ENCODE measurements at places on chromosomes 2 and 18.

DNA sequence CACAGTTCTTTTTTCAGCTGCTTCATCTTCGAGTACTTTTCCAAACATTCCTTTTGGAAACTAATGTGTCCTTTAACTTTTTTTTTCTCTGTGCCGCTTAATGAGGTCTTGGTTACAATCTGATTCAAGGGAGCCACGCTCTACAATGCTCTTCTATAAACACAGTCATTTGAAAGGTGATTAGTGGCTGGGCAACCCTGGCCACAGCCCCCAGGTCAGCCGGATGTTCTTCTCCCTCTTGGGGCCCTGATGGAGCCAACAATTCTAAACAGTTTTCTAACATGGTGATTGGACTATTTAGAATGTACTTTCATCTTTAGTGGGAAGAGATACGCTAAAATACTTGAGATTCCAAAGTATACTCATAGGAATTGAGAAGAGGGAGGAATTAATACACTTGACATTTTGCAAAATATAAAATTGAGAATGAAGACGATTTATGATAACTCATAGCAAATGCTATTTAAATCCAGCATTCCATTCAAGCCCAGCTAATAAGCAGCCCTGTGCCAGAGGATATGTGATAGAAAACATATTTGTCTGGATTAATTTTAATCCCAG is 83.7 kb upstream of the MBOAT2 start:
- no peak for DNase-seq

- no peak for DNase-seq
Observed at GRCh38 chr18:46040033-46040746, 31.9 kb downstream of the PSTPIP2 start.

DNA sequence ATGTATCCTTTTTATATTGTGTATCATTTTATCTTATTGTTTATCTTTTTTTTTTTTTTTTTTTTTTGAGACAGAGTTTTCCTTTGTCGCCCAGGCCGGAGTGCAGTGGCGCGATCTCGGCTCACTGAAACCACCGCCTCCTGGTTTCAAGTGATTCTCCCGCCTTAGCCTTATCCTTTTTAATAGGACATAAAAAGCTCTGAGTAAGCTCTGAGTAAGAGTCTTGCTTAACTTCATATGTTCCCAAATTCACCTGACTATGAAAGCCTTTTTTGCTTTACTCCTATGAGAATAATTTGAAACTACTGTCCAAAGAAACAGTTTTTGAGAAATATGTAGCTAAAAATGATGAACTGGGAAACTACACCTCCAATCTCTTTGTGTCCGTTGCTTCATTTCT is 525.5 kb downstream of the IRS1 start:
- no peak for DNase-seq

DNA sequence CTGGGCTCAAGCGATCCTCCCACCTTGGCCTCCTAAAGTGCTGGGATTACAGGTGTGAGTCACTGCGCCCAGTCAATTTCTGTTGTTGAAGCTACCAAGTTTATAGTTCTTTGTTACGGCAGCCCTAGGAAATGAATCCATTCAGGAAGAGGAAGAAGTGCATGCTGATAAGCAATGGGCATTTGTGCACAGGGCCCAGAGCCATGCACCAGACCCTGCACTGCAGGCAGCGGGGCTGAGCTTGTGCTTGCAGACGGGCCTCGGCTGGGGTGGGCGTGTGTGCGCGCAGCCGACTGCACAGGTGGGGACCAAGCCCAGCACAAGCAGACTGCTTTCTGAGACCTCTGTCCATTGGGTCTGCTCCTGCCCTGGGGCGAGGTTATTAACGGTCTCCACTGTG is 144.6 kb downstream of the CABLES1 start:
- no peak for DNase-seq

- DNase-seq: no peak
Observed at GRCh38 chr2:61853086-61853846, 594 bp downstream of the FAM161A start.

- peak; percentile 58 for DNase-seq
Observed at GRCh38 chr2:130823886-130824491, 12.7 kb upstream of the ARHGEF4 start.

GRCh38 chr2:171394164-171394740 is 39.5 kb downstream of the METTL8 start:
- DNase-seq: no peak

DNA sequence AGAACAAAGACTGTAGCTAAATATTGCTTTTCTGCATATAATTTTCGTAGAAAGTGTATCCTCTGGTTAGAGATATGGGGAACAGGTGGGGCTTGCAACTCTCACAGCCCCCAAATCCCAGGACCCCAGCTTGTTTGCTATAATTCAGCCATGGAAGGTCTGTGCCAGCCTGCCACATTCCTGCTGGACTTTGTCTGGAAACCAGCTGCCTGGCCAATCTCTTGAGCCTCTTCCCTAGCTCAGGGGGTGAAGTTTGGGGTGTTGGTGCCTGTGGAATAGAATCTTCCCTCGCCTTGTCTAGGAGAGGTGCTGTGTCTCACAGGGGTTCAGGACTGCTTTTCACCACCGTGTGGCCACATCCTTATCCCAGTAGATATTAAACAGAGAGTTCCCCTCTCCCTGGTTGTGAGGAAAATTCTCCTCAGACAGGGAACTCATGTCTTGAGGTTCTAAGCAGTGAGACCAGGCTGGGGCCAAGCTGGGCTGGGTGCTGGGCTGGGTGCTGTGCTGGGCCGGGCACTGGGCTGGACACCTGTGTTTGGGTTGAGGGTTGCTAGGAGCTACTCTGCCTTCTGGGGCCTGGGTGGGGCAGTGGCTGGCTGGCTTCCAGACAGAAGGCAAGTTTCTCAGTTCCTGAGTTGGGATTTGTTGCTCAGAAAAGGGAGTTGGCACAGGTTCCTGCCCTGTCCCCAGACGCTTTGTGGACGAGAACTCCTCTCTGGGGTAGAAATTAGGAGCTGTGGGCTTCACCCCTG is 12.3 kb downstream of the TOGARAM2 start:
- no peak for DNase-seq

- no peak for DNase-seq
Observed at GRCh38 chr2:85435981-85436835, 17.7 kb downstream of the SH2D6 start.

DNA sequence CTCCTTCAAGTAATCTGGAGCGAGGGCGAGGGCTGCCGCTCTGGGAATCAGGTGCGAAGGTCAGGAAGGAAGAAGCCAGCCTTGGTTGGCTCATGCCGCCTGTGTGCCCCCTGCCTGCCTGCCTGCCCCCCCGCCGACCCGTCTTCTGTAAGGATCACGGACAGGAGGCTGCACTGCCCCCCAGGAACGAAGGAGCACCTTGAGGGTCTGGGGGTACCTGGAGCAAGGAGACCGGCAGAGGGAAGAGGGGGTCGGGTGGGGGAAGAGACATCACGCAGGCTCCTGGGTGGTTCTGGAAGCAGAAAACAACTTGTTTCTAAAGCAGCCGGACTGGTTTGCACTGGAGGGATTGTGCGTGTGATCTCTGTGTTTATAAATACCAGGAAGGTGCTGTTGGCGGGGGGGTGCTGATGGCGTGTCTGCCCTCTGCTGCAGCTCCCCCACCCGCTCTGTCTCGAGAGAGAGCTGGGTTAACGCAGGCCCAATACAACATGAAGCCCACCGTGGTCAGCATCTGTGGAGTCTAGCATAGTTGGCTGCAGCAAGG is 1.7 kb downstream of the FOSL2 start:
- peak; percentile 40 for DNase-seq

- no peak for DNase-seq
Observed at GRCh38 chr2:73111073-73112025, 1.4 kb downstream of the RAB11FIP5 start.

- DNase-seq: no peak
Observed at GRCh38 chr2:38099099-38100028, 23.4 kb upstream of the CYP1B1 start.

DNA sequence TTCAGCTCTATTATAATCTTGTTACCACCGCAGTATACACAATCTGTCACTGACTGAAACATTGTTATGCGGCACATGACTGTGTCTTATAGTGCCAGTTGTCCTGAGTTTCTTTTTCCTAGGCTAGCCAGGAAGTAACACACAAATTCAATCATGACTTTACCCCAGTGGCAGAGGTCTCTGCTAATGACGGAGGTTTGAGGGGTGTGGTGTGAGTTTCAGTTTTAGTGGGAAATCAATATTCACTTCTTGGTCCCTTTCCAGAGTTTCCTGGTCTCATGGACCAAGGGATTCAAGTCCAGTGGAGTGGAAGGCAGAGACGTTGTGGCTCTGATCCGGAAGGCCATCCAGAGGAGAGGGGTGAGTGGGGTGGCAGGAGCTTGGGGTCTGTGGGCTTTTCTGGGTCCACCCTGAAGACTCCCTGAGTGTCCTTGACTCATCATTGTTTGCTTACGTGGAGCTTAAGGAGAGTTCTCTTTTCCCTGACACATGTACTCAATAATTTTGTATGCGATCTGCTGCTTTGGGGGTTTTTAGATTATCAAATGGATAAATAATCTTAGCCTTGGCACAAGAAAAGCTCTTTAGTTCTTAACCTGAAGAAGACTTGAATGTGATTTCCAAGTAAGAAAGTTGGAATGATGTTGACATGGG is 39.2 kb downstream of the HK2 start:
- no peak for DNase-seq

DNA sequence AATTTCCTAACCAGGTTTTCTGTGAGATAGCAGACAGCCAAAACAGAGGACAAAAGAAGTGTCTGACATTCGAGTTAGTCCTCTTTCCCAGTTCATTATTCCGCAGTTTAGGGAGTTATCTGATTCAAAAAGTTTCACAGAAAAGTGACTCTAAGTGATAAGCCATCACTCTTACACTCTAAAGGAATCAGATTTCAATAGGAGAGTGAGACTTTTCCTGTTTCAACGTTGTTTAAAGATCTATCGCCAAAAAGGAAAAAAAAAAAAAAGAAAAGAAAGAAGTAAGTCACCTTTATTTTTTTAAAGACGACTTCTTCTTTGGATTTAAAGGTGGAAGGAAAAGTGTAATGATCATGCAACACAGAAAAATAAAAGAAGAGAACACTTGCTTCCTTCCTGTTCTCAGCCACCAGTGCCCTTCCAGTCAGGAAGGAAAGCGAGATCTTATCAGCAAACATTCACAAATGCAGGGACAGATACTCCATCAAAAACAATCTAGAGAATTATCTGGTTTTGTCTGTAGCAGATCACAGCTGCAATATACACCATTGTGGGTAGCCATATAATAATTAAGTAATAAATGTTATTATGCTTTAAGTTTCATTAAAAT is 49.8 kb downstream of the TFPI start:
- no peak for DNase-seq

- no peak for DNase-seq
Observed at GRCh38 chr2:47601568-47601967, 181.4 kb upstream of the MSH6 start.

- no peak for DNase-seq
Observed at GRCh38 chr2:168030862-168031624, 216.4 kb downstream of the STK39 start.

- DNase-seq: no peak
Observed at GRCh38 chr2:36360063-36360462, 4.5 kb downstream of the CRIM1 start.

- peak; percentile 37 for DNase-seq
Observed at GRCh38 chr2:30233271-30234009, 2.1 kb downstream of the LBH start.

DNA sequence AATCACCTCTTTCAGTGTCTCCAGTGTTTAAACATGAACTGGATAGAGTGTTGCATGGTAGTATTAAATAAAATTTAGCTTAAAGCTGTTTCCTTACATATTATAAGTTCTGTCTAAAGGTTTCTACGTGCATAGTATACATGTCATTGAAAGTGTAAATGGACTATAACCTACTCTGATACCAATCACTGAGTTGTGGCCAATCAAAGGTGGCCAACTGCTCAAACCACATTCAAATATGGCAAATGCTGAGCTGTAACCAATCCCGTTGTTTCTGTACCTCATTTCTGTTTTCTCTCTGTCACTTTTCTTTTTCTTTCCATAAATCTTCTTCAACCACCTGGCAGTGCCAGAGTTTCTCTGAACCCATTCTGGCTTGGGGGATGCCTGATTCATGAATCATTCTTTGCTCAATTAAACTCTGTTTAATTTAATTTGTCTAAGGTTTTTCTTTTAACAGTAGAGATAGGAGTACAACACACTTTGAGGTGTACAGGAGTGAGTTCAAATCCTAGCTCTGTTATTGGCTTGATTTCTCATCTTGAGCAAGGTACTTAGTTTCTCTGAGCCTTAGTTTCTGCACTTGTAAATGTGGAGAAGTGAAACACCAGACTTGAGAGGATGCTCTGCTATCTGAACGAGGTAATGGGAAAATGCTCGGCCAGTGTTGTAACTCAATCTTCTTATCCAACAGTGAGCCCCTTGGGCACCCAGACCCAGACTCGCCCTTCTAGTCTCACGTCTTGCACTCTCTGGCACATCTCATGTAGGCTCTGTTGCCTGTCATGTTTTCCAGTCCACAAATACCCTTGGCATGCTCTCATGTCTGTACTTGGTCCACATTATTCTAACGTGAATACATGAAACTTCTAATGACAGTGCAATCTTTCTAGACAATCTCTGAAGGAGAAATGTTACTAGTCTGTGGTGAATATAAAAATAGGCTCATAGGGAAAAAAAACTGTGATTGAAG is 228.0 kb downstream of the PIK3C3 start:
- DNase-seq: no peak

DNA sequence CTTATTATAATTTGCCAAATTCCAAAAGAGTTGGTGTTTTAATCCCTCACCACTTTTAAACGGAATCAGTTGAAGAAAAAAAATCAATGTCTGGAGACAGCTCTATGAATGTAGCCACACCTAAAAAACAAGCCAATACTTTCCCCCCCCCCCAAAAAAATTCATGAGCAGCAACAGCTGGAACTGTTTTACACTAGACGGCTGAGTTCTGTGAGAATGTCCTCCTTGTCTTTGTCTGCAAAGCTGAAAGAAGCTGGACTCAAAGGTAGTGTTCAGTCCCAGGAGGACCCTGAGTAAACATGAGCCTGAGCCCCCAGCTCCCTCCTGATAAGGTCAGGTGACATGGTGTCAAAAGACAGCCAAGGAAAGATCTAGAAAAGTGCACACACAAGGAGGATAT is 68.2 kb downstream of the ZNF521 start:
- no peak for DNase-seq

DNA sequence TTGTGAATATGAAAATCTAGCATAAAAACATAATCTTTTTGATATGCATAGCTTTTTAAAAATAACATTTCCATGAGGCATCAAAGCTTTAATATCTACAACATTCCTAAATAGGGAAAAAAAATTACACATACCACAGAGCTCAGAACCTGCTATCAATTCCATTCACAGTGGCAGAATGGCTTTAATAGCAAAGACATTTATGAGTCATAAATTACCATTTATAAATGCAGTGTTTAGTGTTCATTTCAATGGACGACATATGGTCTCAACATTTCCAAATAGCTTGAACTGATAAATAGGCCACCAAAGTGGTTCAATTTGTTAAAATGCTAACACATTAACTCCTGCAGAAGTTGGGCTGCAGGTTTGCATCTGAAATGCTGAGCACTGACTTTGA is 600.6 kb upstream of the SETBP1 start:
- no peak for DNase-seq
